ENCODE measurements at places on chromosomes 1 and 21.
A peak's percentile ranks its signal among the peaks of the same experiment; 100 is the strongest.

DNA sequence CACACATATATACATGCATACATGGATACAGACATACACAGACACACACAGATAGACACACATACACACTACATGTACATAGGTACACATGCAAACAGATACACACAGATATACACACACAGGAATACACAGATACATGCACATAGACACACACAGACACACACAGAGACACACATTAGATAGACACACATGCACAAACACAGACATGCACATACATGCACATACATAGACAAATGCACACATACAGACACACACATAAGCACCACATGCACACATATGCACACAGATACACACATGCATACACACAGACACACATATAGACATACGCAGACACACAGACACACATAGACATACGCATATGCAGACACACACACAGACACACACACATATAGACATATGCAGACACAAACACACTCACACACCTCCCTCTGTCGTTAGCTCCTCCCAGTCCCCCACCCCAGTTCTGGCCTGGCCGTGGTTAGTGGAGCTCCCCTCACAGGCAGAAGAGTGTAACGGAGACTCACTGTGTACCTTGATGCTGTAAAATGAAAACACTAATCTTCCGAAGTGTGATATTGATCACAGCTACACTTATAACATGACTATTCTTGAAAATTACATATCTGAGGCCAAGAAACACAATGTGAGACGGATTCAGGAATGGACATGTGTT lies 7.6 kb downstream of the UBASH3A start:
- peak; percentile 41 for DNase-seq

DNA sequence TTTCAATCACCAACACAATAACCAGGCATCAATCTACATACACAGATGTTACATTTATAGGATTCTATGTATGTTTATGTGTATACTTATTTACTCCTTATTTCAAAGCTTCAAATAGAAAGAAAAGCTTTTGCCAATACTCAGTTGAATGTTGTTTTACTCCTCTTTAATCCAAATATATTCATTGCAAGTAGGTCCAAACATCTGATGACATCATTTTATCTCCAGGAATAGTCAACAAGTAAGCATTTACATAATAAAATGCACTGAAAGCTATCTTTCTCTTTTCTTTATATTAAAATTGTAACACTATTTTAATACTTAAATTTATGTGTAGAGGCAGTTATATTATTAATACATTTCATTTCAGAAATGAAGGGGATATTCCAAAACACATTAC lies 380.5 kb downstream of the SMYD3 start:
- no peak for DNase-seq

- peak; percentile 78 for DNase-seq
Observed at GRCh38 chr1:4652631-4653327, 1.6 kb upstream of the AJAP1 start.

- peak; percentile 55 for DNase-seq
Observed at GRCh38 chr1:91754348-91754747, 131.6 kb downstream of the TGFBR3 start.

DNA sequence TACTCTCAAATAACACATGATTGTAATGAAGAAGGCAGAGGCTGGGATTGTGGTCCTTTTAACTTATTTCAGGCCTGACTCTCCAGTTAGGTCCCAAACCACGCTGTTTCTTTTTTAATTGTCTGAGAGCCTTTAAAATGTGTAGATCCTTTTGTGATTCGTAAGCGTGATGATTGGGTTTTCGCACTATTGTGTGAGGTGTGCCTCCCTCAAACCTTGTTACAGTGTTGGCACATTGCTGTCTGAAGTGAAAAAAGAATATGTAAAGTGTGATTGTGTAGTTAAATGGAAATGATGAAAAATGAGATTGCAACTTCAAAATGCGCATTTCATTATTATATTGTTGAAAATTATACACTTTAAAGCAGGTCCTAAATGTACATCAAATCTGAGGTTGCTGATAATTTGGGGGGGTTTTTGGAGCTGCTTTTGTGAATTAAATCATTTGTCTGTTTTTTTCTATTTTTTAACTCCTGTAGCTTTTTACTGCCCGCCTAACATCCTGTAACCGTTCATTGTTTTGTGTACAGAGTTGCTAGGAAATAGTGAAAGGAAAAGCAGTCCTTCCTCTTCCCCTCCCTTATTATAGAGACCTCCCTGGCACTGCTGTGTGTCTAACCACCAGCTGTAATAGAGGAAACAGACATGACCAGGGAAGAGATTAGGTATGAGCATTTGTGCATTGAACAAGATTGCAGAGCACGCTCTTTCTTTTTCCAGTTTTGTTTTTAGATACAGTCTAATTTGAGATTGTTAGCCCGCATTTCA lies 43.3 kb downstream of the IARS2 start:
- no peak for DNase-seq

GRCh38 chr1:39142401-39143060 lies 62.0 kb upstream of the MACF1 start:
- no peak for DNase-seq

DNA sequence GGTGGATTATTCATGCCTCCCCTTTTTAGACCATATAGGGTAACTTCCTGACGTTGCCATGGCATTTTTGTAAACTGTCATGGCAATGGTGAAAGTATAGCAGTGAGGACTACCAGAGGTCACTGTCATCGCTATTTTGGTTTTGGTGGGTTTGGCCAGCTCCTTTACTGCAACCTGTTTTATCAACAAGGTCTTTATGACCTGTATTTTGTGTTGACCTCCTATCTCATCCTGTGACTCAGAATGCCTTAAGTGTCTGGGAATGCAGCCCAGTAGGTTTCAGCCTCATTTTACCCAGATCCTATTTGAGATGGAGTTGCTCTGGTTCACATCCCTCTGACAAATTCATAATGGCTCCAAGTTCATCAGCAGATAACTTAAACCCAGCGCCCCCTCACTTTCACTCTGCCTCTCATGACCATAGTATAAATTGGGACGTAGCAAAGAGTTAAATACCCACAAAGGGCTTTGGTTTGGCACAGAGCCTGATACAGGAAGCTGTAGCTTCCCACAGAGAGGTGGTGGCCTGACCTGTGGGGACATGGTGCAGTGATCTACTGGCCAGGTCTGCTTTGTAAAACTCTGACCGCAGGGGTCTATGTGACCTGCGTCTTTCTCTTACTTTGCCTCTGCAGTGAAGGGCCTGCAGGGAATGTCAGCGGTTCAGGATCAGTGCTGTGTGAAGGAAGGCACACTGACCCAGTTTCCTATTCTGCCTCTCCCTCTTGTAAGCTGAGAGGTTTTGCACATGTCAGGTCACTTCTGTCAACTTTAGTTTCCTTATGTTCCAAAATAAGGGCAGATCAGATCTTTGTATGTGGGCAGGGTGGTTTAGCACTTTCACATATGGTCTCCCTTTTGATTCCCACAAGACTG lies 78.1 kb upstream of the ZNF644 start:
- DNase-seq, result no peak

DNA sequence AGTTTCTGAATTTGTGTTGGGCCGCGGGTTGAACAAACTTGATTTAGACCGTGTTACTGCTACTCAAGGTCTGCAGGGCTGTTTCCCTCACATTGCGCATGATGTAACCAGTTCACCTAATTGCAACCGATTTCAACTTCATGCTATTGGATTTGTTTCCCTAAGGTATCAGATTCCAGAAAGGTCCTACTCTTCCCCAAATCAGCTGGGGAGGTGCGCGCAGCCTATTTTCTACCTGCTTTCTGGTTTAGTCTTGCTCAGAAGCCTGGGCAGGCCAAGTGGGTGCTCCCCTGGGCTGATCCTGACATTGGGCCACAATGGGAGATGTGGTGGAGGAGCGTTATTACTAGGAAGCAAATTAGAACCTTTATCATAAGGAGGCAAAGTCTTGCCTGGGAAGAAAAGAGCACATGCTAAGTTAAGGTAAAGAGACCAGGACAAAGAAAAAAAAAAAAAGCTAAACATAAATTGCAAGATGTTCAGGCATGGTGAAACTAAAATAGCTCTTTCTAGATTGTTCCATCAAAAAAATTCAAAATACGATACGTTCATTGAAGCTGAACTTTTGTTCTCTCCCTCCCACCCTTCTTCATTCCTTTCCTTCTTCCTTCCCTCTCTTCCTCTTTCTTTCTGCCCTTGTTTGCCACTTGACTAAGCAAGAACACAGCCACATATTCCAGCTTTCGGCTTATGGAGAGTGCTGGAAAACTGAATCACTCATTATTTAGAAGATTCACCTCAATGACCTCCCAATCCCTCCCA lies 28.8 kb upstream of the TARBP1 start:
- DNase-seq, result no peak

GRCh38 chr1:45820788-45821187 lies 17.4 kb downstream of the MAST2 start:
- DNase-seq, result no peak

GRCh38 chr1:47031585-47031984 lies 8.1 kb downstream of the CYP4X1 start:
- DNase-seq, result no peak

GRCh38 chr1:1419363-1419812 lies 1.7 kb downstream of the ANKRD65 start:
- DNase-seq, result no peak

DNA sequence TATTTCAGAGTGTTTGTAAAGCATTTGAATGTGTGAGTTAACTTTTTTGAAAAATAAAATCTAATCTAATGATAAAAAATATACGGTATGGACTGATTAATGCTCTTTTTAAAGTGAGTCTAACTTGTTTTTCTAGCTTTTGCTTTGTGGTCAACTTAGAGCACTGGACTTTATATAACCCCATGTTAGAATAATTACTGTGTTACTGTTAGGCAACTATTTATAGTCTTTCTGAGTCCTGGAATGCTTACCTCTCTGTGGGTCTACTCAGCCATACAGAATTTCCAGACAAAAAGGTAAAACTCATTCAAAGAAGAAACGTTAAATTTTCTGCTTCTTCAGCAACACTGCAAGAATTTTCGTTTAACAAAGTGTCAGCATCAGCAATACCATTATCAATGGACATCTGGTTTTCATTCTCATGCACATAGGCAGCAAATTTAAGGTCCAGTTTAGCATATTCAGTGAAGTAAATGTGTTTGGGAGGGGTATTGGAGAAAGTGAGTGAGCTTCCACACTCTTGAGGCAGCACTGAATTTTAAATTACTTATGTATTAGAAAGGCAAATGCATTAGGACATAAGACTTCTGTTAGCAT lies 664.7 kb upstream of the NEGR1 start:
- DNase-seq, result no peak

GRCh38 chr1:92886886-92887419 lies 55.1 kb downstream of the RPL5 start:
- DNase-seq, result no peak

- DNase-seq, result no peak
Observed at GRCh38 chr1:201893431-201893830, 4.7 kb downstream of the SHISA4 start.

DNA sequence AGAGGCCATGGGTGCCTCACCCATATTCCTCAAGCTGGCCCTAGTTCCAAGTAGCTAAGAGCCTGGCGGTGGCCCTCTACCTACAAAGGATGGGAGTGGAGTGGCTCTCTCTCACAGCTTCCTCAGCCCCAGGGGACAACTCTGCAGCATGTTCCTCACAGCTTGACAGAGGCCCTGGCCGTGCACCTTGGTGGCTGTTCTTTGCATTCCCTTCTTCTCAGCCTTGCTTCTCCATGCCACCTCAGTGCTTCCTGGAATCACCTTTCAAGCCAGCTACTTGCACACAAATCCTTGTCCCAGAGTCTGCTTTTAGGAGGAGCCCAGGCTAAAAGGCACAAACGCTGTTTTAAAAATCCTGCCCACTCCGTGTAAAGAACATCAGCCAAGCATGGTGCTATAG lies 69.0 kb upstream of the DIRAS3 start:
- no peak for DNase-seq

DNA sequence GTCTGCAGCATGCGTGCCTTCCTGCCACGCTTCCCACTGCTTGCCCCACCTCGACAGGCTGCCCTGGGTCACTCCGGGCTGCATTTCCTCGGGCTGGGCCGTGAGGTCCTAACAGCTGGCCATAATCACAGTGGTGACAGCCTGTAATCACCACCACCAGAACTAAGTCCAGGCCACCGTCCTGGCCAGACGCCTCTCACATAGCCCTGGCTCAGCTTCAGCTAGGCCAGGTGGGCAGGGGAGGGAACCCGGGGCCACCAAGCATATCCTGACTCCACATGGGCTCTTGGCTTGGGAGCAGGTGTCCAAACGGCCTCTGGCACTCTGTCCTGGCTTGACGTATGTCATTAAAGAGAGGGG lies 229.5 kb downstream of the TRABD2B start:
- DNase-seq, result no peak

DNA sequence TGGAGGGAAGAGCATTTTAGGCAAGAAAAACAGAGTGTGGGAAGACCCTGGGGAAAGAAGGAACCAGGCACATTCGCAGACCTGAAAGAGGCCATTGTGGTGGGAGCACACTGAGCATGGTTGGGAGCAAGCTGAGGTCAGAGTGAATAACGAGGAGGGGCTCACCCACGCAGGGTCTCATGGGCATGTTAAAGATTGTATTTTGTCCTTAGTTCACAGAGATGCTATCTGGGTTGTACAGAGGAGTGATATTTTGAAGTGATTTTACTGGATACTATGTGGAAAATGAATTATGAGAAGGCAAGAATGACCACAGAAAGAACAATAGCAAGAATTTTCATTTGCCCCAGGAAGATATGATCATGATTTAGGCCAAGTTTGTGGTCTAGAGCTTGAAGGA lies 578.3 kb upstream of the NR5A2 start:
- DNase-seq, result no peak

DNA sequence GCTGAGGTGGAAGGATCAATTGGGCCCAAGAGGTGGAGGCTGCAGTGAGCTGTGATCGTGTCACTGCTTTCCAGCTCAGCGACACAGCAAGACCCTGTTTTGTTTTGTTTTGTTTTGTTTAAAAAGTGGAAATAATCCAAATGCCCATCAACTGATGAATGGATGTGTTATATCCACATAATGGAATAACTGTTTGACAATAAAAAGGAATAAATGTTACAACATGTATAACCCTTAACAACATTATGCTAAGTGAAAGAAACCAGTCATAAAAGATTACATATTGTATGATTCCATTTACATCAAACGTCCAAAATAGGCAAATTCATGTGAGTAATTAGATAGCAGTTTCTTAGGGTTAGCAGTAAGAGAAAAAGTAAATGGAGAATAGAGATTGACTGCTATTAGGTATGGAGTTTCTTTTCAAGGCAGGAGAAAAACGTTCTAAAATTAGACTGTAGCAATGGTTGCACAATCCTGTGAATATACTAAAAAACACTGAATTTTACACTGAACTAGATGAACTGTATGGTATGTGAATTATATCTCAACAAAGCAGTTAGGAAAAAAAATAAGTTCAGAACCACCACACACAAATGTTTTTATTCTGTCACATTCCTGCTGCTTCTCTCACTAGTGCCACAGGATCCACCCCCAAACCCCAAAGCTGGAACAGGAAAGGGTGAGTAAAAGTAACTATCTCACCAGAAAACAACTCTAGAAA lies 15.7 kb downstream of the FOXJ3 start:
- DNase-seq, result no peak

- DNase-seq, result no peak
Observed at GRCh38 chr21:23982546-23982945, 1624.7 kb downstream of the MRPL39 start.

- DNase-seq, result no peak
Observed at GRCh38 chr21:45029298-45029947, 45.0 kb upstream of the ADARB1 start.

- DNase-seq, result no peak
Observed at GRCh38 chr1:192158181-192158580, at the start of gene RGS18. TSS of gene RGS18 (plus strand) at chr1:192158462. CDS start at chr1:192158638, 176 bp downstream.
